ENCODE measurements at places on chromosomes 7 and 10.

GRCh38 chr7:105808703-105809590 is 67.5 kb downstream of the ATXN7L1 start:
- no peak for DNase-seq

- DNase-seq: no peak
Measured at GRCh38 chr7:129643550-129644170, 32.1 kb downstream of the NRF1 start.

DNA sequence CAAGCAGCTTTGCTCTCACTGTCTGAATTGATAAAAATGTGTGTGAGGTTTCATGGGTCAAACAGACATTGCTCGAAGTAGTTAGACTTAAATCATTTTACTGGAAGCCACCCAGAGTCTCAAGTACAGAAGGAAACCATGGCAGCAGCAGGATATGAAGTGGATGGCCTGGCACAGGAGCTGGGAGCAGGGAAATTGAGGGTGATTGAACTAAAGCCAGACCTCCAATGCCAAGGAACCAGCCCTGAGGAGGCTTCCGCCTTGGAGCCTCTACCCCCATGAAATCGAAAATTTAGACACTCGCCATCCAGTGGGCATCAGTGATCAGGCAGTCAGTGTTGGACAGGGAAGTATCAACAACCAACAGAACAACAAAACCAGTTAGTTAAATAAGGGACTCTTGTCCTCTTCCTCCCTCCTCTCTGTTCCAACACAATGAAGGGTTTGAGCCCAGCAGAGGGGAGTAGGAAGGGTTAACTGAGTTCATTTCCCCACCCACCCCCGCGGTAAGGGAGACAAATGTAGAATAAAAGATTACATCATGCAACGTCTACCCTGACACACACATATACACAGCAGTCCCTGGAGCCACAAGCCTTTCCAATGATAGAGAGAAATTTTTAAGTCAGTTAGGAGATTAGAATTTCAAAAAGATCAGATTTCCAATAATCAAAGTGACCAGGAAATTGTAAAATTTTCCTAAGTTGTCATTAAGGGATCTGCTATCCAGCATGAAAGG is 156.3 kb downstream of the SLC16A9 start:
- DNase-seq: no peak

DNA sequence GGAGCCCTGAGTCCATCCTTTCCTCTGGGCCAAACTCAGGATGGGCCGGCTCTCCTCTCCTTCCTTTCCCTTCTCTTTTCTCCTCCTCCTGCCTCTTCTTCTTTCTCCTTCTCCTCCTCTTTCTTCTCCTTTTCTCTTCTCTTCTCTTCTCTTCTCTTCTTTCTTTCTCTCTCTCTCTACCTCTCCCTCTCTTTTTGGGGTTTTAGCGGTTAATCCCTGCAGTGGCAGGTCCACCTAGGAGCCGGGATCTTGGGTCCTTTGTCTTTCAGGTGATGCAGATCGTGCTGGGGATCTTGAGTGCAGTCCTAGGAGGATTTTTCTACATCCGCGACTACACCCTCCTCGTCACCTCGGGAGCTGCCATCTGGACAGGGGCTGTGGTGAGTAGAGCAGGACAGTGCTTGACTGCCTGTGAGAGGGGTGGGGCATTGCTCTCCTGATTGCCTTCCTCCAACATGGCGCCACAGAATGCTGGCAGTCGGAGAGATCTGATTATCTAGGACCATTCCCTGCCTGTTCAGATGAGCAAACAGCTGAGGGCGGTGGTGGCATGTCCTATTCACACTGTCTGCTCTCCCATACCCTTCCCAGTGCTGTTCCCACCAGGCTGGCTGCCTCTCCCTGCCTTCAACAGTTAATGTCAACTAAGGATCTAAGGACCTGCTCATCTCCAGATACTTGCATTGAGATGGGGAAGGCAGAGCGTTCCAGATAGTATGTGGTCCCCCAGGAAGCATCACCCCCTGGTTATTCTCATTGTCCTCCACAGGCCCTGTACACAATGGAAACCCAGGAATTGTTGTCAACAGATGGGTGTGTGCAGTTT is 1.6 kb downstream of the TMEM176A start:
- no peak for DNase-seq

- no peak for DNase-seq
Measured at GRCh38 chr7:150734254-150734653, 3.0 kb upstream of the GIMAP5 start.

DNA sequence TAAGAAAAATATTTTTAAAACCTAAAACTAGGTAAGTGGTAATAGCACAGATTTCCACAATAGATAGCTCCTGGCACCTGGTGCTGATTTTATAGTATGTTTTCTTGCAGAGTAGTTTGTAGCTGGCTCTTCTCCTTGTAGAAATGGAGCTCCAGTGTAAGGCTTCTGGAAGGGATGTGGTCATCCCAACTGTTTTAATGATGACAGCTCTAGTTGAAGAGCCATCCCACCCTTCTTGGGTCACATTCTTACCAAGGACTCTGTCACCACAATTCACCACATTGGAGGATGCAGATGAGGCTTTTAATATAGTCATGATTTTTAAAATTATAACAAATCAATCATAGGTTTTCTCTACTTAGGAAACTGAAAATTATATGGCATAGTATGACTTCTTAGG is 31.0 kb downstream of the TES start:
- no peak for DNase-seq

- DNase-seq: no peak
Measured at GRCh38 chr7:102101926-102102325, 184.7 kb upstream of the SH2B2 start.

DNA sequence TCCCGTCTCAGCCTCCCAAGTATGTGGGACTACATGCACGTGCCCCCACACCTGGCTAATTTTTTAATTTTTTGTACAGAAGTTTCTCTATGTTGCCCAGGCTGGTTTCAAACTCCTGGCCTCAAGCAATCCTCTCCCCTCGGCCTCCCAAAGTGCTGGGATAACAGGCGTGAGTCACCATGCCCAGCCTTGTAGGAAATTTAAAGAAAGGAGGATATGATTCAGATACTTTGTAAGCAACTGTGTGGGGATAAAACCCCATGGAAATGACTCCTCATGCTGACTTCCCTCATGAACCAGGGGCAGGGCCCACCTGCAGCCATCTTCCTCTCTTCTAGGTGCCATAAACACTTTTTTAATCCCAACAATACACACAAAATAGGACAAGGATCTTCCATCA is 50.2 kb downstream of the APBB1IP start:
- DNase-seq: no peak

GRCh38 chr10:110013630-110014293 is 6.0 kb downstream of the ADD3 start:
- DNase-seq: no peak

DNA sequence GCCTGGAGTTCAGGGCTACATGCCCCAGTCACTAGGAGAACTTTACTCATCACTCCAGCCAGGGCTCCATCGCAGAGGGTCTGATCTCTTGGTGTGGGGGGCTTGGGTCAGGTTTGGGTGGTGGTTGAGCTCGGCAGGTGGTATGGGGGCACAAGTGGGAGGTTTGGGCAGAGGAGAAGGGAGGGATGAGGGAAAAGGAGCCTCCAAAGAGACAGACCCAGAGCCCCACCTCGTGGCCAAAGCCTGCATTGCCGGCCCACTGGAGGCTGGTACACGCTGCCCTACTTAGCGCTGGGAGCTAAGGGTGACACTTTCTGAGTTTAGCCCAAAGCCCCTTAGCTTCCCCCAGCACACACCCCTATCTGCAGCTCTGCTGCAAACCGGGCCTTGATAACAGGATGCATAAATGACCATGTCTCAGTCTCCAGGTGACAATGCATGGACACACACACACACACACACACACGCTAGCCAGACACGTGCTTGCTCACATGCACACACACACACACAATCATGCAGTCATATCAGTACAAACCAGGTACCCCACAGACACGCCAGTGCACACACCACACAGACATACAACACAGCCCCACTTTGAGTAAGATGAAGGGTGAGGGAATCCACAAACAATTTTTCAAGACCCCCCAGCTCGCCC is 14.7 kb downstream of the LZTS2 start:
- DNase-seq: no peak

DNA sequence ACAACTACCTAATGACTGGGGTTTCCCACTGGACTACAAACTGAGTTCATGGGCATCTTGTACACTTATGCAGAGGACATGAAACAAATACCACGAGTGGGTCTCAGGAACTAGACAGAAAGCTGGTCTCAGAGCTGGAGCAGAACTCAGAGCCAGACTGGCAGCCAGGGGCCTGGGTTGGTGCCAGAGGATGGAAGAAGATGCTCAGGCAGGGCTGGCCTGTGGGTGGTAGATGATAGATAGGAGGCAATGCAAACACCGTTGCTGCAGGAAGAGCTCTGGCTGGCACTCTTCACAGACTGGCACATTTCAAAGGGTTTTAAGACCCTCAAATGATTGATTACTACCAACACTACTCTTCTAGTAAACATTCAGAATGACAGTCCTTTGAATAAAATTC is 28.8 kb downstream of the ENO4 start:
- no peak for DNase-seq

DNA sequence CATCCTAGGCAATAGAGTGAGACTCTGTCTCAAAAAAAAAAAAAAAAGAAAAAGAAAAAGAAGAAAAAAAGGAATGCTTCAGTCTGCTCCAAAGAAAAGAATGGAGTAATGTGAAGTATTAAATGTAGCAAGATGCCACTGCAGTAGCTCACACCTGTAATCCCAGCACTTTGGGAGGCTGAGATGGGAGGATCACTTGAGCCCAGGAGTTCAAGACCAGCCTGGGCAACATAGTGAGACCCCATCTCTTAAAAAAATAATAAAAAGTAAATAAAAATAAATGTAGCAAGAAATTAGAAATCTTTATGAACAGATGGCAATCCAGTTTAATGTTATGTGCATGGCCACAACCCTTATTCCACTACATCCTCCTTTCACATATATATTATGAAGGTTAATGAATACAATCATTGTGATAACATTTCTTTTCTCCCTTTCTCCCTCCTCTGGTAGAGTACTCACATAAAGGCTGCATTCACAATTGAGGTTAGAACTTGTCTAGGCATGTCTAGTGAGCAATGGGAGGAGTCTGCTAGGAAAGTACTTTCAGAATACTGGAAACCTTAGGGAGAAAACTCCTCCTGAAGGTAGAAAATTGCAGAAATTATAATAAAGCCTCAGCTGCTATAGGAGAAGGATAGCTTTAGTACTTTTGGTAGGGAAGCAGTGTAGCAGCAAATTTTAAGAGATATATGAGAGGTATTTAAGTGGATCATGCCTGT is 20.4 kb downstream of the KLLN start:
- no peak for DNase-seq

GRCh38 chr10:116910910-116911309 is 61.6 kb downstream of the ENO4 start:
- no peak for DNase-seq

GRCh38 chr10:127996586-127996985 is 89.7 kb downstream of the PTPRE start:
- DNase-seq: no peak

DNA sequence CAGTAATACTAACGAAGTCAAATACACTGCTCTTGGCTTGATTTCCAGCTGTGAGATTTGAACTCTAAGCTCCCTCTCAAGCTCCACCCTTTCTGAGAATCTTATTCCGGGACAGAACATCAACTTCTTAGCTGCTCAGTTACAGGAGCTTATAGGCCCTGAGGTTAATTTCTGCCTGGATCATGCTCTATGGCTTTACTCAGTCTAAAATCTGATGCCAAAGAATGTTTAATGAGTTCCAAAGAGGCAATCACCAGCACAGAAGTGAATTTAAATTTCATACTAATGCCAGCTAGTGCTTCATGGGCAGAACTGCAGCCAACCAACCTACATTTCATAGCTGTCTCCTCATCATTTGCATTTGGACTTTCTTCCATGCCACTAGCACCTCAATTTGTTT is 707.2 kb downstream of the MAGI2 start:
- DNase-seq: no peak

- DNase-seq: no peak
Measured at GRCh38 chr7:5584096-5584495, 160.5 kb upstream of the TNRC18 start.

GRCh38 chr7:641269-641671 is 85.2 kb upstream of the DNAAF5 start:
- DNase-seq: no peak

GRCh38 chr10:96831200-96831866 is 765 bp upstream of the LCOR start:
- no peak for DNase-seq

DNA sequence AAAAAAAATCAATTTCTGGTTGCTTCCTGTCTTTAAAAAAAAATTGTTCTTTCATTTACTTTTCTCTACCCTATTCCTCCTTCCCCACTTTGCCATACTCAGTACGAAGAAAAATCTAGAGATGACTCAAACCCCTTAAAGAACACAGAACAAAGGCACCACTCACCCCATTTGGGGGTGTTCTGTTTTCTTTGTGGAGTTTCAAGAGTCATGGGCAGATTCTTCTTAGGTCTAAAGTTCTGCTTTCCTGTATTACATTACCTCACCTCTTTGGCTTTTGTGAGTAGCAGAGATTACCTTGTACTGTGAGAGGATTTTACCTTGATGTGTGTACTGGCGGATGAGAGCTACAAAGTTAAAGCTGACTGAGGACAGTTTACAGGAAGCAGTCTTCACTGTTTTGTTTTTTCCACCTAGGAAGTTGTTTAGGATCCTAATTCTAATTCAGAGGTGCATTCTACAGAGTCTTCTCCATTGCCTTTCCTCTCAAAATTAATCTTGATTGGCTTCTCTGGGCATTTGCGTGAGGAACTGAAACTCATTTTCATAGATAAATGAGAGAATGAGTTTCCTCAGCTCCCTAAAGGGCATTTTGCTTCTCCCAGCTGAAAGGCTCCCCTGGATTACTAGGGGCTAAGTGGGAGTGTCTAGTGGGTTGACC is 20.7 kb downstream of the AVL9 start:
- DNase-seq: no peak

- DNase-seq: no peak
Measured at GRCh38 chr10:11213137-11213536, 195.5 kb downstream of the CELF2 start.

DNA sequence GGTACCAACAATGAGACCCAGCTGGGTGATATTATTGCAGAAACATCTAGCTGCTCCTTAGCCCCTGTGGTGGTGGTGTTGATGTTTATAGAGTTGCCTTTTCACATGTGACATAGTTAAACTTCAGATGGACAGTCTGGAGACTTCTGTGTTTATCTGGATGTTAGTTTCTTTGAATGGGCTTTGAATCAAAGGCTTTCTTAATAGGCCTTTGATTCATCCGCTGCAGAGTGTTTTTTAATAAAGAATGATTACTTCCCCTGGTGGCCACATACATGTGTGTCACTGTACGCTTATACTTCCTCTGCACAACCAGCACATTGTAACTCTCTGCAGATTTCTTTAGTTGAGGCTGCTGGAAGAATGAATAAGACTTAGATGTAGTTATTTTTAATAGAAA is 221.0 kb downstream of the DYNC1I1 start:
- DNase-seq: no peak

DNA sequence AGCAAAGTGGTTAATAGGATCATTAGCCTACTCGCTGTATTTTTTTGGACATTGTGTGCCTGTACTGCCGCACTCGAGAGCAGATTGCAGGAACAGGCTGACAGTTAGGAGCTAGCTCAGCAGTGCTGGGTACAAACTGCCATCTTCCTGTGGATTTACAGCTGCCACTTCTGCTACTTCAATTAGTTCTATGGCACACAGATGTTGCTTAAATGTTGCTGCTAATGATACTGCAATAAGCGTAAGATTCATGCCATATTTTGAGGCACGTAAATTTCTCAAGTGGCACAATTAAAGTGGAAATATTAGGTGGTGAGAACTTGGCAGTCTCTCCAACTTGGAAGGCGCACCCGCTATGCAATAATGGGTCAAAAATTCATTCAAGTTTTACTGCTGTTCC is 171.9 kb downstream of the EBF3 start:
- DNase-seq: no peak

- DNase-seq: no peak
Measured at GRCh38 chr10:26214004-26214403, 2.6 kb upstream of the GAD2 start.
